ENCODE measurements at places on chromosomes 5 and 9.

GRCh38 chr5:178416919-178417318 lies 173.3 kb downstream of the COL23A1 start:
- no peak for DNase-seq

GRCh38 chr5:176781638-176782570 lies 28.5 kb upstream of the UNC5A start:
- DNase-seq: no peak

DNA sequence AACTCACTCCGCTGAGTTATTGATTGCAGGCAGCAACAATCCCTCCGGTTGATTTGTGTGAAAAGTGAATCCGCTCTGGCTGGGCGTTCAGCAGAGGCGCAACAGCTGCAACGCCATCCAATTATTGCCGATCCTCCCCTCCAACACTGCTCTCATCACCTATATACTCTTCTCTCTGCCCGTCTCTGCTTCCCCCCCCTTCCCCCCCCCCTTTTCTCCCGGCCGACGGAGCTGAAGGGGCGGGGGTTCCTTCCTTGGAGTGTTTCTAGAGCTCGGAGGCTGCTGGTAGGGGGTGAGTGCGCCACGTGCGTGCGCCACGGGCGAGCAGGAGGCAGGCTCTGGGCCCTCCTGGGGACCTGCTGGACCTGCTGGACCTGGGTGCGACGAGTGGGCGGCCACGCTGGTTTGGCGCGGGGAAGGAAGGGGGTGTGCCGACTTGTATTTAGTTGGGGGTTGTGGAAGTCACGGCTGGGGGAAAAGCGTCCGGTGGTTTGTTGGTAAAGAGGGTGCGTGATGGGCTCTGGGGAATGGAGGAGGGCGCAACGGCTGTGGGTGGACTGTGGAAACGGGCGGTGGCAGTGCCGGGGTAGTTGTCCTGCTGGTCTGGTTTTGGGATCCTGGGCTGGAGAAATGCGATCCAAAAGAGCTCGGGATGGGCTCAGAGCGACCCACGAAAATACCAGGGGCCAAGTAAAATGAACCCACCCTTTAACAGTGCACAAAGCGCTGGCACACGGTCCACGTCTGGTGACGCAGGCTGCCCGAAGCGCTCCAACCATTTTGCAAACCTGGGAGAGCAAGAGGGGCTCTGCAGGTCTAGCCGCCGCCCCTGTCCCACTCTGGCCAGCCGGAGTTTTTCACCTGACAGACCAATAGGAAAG lies 6.4 kb upstream of the MEF2C start:
- no peak for DNase-seq

GRCh38 chr9:107593224-107593870 lies 103.8 kb upstream of the KLF4 start:
- DNase-seq: no peak

- DNase-seq: no peak
These were observed 195.5 kb downstream of the DRD1 start for GRCh38 chr5:175248416-175248905.

- DNase-seq: no peak
These were observed 22.7 kb downstream of the CHD1 start for GRCh38 chr5:98905857-98906688.
